ENCODE measurements at places on chromosomes 5 and 9.
A peak's percentile ranks its signal among the peaks of the same experiment; 100 is the strongest.

DNA sequence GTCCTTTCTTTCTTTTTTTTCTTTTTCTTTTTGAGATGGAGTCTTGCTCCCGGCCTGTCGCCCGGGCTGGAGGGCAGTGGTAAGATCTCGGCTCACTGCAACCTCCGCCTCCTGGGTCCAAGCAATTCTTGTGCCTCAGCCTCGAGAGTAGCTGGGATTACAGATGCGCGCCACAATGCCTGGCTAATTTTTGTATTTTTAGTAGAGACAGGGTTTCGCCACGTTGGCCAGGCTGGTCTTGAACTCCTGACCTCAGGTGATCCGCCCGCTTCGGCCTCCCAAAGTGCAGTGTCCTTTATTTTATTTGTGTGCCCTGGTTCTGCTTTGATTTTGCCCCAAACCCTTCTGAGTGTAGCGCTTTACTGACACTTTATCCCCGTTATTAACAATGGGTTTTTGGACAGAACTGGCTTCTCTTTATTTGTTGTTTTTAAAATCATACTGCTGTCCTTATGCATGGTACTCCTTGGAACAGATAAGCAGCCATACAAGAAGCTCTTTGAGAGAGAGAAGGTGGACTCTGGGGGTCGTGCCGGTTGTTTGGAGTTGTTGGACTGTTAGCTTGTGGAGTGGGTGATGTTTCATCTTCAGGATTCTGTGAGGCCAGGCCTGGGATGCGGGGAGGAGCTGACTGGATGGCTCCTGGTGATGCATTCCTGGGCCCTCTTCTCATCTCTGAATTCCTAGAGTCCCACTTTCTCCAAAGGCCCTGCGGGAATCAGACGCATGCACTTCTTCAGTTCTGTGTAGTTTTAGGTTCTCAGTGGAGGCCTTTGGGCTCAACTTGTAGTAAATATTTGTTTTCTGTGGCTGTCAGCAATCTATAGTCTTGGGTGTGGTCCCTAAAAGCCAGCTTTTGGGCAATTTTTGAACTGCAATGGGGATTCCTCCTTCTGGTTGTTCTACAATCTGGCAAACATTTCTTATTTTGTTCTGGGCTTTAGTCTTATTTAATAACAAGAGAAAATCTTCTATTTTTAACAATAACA, 47.8 kb downstream of the PTTG1 start:
- no peak for DNase-seq

GRCh38 chr5:58215364-58215763, 244.5 kb downstream of the PLK2 start:
- DNase-seq = no peak

GRCh38 chr5:74954919-74955318, 88.7 kb upstream of the FAM169A start:
- no peak for DNase-seq

- DNase-seq = no peak
Observed at GRCh38 chr9:104772714-104773510, 9.0 kb downstream of the NIPSNAP3B start.

DNA sequence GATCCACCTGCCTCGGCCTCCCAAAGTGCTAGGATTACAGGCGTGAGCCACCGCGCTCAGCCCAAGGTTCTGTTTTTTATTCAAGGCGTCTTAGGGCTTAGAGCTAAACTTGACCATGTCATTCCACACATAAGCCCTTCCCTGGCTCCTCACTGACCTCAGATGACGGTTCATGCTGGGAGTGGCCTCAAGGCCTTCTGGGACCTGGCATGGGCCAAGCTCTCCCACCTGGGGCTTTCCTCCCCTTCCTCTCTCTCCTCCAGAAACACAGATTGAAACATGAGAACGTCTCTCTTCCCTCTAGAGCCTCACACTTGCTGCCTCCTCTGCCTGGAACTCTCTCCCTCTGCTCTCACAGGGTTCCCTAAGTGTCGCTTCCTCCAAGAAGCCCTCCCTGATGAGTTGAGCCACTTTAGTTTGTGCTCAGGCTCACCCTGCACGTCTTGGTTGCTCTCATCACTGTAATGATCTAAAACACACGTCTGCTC, 155.6 kb upstream of the IER5L start:
- no peak for DNase-seq

DNA sequence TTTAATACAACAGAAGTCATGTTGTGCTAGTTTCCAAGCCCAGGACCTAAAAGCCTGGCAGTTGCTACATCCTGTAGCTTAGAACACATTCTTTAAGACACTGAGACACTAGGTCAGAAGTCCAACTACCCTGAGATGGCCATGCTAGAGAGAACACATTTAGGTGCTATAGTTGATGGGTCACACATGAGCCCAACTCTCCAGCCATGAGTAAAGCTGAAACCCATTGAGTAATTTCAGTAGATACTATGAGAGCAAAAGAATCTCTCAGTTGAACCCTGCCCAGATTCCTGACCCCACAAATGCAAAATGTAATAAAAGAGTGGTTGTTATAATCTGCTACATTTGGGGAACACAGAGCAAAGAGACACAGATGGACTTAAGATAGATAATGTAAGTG, 164.4 kb downstream of the SEMA5A start:
- DNase-seq = no peak

DNA sequence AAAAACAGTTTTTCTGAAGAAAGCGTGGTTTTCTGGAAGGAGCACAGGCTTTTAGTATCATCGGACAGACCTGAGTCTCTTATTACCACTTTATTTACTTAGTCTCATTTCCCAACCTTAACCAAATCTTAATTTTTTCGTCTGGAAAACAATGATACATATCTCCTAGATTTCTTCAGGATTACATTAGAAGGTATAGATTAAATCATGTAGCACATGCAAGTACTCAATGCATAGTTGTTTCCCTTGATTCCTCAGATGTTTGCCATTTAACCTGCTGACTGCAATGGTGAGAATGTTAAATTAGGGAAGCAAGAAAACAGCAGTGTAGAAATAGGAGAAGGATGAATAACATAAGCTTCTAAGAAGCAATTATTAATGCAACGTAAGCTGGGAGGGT, 289.4 kb downstream of the PDE4D start:
- no peak for DNase-seq

DNA sequence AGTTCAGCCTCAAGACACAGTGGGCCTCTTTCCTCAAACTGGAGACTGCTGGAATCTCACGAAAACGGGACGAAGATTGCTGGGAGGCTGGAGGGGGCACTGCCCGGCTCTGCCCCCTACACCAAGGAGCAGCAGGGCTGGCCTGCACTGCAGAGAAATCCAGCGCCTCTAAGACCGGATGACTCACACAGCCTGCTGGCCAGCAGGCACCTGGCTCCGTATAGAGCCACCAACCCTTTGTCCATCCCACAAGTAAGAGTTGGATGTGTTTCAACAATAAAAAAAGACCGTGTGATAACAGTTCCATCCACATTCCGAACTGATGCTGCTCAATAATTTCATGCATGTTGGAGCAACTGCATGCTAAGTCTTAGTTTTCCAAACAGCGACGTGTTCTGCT, 11.5 kb downstream of the CCDC127 start:
- DNase-seq = no peak

- no peak for DNase-seq
Observed at GRCh38 chr5:143055596-143056338, 285.6 kb downstream of the ARHGAP26 start.

GRCh38 chr9:89383030-89383720, 64.9 kb downstream of the SECISBP2 start:
- DNase-seq = no peak

DNA sequence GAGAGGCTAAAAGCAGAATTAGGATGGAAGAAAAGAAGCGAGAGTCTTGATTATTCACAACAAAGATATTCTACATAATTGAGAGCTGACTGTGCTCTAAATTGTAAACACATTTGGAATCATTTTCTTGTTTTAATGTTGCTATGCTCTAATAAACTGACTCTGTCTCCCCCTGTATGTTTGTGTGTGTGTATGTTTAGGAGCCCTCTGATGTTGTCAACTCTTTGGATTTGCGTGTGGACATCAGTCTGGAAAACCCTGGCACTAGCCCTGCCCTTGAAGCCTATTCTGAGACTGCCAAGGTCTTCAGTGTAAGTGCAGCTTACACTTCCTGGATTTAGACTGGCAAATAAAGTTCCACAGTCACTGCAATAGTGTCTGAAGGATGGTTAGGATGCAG, 37.8 kb downstream of the MOCS2 start:
- DNase-seq = no peak

DNA sequence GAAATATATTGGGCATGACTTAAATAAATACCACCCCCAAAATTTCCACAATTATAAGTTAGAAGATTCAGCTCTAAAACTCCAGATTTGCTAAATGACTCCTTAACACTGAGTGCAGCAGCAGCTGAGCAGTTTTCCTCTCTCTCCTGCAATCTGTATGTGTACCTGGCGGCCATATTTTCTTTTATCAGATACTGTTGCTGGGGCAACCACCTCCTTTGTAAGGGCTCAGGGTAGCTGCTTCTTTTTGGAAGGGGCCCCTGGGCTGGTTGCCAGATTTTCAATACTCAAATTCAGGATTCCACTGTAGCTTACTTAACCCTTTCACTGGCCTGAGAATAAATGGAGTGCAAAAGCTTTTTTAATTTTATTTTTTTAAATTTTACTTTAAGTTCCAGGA, 197.0 kb downstream of the TAF11L14 start:
- DNase-seq = peak; percentile 92

DNA sequence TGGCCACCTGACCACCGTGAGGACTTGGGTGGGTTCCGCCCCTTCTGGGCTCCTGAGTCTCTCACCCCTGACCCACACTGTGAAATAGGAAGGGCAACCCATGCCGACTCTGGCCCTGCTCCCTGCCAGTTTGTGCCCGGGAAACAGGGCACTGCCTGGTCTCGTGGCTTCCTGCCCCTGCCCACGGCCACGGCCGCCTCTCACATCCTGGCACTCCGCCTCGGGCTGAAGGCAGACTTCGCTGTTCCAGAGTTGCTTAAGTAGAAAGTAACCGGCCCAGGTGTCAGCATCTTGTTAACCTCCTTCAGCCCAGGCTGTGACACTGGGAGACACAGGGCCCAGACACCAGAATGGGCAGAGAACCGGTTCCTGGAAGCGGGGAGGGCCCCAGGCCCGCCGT, 68.7 kb upstream of the RNU6ATAC start:
- no peak for DNase-seq

DNA sequence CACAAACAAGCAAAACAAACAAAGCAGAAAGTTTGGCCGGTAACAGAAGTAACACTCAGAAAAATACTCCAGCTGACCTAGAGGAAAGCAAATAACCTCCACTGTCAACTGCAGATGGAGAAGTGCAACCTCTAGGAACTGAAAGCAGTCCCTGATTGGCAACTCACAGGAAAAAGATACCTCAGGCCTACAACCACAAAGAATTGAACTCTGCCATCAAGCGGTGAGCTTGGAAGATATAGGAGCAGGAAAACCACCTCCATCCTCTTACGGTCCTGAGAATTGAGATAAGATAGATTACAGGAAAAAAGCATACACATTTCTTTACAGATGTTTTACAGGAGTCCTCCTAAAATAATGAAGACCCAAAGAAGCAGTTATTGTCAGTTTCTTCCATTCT, 184.5 kb downstream of the PDZD2 start:
- DNase-seq = no peak

- DNase-seq = no peak
Observed at GRCh38 chr9:106321394-106322180, 541.4 kb upstream of the ZNF462 start.

DNA sequence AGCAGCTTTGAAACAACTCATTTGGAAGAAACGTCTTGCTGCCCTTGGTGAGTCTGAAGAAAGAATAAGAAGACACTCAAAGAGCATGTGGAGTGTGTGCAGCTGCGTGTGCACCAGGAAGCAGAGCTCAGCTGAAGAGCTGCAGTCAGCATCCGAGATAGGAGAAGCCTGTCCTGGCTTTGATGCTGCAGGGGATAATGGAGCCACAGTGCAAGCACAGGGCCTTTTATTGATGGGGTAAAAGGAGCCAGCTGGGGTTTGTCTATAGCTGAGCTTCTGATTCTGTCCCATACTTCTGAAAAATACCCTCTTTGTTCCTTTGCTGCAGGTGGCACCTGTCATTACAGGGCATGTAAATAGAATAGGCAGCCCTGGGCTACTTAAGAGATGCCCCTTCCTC, 375.7 kb upstream of the ZNF462 start:
- no peak for DNase-seq

DNA sequence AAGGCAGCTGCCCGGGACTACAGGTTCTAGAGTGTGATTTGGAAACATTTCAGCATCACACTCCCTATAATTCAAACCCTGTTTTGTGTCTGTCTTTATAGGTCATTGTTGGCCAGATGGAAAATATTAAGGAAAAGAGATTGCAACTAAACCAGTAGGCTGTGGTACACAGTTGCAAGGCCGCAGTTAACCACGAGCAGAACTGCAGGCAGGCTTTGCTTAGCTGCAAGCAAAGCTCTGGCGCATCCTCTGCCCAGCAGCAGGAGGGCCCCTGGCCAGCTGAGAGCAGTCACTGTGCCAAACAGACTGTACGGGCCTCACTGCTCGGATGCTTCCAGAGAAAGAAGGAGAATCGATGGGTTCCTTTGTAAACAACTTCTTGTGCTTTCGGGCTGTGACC, 204.5 kb downstream of the DENND1A start:
- DNase-seq = no peak

DNA sequence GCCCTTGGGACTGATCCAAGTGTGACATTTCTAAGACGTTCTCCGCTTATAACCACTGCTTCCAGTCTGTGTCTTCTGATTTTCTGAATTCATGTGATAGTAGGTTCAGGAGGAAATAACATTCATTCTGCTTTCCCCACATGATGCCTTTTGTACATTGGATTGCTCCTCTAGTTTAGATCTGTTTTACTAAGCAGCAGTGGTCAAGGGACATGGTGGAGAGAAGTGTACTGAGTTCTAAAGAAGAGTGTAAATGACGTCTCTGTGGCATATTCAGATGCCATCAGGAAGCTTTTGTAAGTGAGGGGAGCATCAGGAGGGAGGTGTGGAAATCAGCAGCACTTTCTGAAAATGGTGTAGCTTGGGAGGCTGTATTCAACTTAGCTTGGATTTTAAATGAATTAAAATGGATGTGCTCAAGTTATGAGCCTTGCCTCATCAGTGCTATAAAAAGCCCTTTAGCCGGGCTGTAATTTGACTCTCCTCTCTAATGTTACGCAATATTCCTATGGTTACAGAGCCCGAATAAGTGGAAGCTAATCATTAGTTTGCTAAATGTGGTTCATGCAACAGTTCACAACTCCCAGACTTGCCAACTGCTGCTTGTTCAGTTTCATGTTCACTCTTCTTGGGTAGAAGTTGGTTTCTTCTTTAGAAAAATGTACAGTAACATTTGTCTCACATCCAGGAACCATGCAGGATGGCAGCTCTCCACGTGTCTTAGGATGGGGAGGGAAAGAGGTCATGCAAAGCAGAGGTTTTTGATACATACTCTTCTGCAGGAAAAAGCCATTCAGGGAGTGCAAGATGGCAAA, 281.3 kb downstream of the ARHGAP26 start:
- no peak for DNase-seq

GRCh38 chr9:74589576-74589975, 92.4 kb downstream of the RORB start:
- DNase-seq = no peak

- DNase-seq = peak; percentile 3
Observed at GRCh38 chr5:62143268-62144229, 162.5 kb upstream of the KIF2A start.

DNA sequence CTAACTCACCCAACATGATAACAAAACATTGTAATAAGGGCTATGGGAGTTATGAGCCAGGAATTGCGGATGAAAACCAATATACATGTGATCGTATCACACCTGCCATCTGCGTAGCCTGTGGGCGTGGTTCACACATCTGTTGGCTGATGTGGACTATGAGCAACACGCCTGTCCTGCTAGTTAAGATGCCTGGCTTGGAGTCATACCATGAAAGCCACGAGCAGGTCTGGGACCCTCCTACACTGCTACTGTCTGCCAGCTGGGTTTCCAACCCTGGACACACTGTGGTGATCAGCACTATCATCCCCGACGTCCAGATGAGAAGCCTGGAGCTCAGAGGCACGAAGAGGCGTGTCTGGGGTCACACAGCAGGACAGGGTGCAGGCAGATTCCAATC, 40.2 kb downstream of the STK10 start:
- no peak for DNase-seq

Data from COR-L47 (cell line).